ENCODE measurements at places on chromosomes 13 and 19.

DNA sequence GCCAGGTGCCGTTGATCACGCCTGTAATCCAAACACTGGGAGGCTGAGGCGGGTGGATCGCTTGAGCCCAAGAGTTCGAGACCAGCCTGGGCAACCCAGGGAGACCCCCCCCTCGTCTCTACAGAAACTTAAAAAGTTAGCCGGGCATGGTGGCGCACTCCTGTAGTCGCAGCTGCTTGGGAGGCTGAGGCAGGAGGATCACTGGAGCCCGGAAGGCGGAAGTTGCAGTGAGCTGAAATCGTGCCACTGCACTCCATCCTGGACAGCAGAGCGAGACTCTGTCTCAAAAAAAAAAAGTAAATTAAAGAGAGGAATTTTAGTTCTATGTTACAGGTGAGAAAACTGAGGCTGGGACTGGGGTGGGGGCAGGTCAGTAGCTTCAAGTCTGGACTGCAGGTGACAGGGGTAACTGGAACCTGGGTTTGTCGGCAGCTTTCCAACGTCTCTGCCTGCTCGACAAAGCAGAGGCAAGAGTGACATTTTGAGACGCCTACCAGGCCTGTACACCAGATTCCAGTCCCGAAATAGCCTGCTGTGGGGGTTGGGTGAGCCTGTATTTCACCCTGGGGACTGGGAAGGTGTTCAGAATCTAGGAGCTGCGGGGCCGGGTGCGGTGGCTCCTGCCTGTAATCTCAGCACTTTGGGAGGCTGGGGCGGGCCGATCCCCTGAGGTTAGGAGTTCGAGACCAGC lies 1.2 kb downstream of the SELENOW start:
- DNase-seq = no peak

- no peak for DNase-seq
Observed at GRCh38 chr19:46514589-46515289, 19.1 kb upstream of the PNMA8B start.

DNA sequence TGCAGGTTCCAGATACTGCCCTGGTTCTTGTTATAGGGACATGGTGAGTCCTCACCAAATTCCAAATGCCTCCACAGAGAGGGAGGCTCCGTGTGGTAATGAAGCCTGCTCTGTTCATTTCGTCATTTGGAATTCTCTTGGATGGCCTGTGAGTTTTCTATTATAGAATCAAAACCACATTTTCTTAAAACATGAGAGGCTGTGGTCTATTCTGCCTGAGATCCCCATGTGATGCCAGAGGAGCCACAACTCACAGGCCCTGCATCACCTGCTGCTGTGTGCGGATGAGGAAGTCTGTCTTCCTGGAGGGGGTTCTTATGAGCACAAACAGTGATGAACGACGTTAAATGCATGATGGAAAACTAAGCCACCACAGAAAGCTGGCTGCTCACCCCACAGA lies 264.4 kb downstream of the UQCRFS1 start:
- DNase-seq = no peak

GRCh38 chr19:8209462-8210378 lies 550 bp downstream of the CERS4 start:
- DNase-seq = no peak

- no peak for DNase-seq
Observed at GRCh38 chr13:37707739-37708500, 109.4 kb upstream of the POSTN start.

GRCh38 chr13:37100731-37101130 lies 4.7 kb downstream of the CSNK1A1L start:
- no peak for DNase-seq

DNA sequence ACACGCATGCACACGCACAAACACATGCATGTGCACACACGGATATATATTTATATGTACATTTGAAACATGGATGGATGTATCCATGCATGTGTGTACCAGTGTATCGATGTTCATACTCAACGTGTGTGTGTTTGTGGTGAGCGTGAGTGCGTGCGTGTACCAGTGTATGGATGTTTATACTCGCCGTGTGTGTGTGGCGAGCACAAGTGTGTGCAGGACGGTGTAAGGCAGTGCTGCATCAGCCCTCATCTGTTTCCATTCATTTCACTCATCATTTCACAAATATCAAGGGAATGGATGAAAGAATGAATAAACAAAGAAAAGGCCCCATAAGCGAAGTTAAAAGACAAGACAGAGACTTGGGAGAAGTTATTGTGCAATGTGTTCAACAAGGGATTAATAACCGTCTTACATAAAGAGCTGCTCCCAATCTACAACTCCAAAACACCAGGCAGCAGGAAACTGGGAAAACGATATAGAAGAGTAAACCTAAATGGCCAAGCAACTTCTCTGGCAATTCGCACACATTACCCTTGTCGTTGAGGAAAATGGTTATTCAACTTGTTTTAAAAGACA lies 21.7 kb upstream of the MIER2 start:
- no peak for DNase-seq

GRCh38 chr13:31725841-31726240 lies 13.5 kb upstream of the RXFP2 start:
- no peak for DNase-seq

GRCh38 chr13:32060401-32060878 lies 28.9 kb downstream of the FRY start:
- no peak for DNase-seq
